ENCODE measurements at places on chromosomes 3 and 15.

GRCh38 chr3:141412087-141412935 lies 44.0 kb downstream of the ZBTB38 start:
- peak; percentile 71 for DNase-seq

DNA sequence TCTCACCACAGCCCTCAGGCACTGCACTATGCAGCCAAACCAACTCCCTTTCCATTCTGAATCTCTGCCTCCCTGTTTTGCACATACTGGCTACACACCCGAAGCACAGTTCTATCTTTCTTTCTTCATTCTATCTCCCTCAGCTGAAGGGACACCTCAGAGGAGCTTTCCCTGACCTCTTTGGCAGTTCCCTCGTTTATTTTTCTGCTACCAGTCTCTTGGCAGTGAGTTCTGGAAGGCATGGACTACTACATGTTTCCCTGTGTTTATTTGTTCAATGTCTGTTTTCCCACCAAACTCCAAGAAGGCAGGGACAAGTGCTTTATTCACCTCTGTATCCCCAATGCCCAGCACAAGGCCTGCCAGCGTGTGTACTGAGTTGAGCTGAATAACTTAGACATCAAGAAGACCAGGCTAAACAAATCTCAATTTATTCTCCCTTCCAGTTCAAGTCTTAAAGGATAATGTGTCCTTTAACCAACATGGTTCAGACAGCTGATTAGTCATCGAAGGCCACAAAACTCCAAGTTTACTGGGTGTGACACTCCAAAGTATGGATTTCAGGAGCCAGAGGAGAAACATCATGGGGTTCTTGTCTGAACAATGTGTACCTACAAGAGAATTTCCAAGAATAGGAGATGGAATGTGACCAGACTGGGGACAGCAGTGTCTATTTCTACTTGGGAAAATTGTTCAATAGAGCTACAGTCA lies 260.1 kb upstream of the CTNNB1 start:
- no peak for DNase-seq

- no peak for DNase-seq
Measured at GRCh38 chr3:109025896-109026295, 72.2 kb upstream of the GUCA1C start.

GRCh38 chr15:38481113-38481512 lies 27.2 kb downstream of the FAM98B start:
- no peak for DNase-seq

DNA sequence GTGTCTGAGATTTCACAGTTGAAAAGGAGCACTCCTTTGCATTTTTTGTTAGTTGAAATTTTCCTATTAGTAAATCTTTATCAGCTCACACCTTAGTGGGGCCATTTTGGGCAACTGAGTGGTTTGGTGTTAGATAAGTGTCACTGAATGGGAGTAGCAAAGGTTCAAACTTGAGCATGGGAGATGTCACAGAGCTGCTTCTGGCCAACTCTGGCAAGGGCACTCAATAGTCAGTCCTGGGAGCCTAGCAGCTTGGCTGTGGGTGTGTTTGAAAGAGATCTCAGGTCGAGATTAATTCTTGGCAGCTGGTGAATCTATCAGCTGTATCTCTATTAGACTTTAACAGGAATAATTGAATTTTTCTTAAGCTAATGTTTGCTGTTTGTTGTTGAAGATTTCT lies 579.3 kb downstream of the EDEM1 start:
- no peak for DNase-seq

DNA sequence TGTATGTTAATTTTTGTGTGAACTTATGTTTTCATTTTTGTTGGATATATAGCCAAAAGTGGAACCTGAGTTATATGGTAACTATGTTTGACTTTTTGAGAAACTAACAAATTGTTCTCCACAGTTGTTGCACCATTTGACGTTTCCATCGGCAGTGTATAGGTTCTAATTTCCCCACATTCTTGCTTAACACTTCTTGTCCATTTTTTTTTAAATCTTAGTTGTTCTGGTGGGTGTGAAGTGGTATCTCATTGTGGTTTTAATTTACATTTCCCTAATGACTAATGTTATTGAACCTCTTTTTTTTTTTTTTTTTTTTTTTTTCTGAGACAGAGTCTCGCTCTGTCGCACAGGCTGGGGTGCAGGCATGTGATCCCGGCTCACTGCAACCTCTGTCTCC lies 8.0 kb downstream of the NISCH start:
- no peak for DNase-seq

- no peak for DNase-seq
Measured at GRCh38 chr3:128438488-128439072, 28.1 kb downstream of the DNAJB8 start.

DNA sequence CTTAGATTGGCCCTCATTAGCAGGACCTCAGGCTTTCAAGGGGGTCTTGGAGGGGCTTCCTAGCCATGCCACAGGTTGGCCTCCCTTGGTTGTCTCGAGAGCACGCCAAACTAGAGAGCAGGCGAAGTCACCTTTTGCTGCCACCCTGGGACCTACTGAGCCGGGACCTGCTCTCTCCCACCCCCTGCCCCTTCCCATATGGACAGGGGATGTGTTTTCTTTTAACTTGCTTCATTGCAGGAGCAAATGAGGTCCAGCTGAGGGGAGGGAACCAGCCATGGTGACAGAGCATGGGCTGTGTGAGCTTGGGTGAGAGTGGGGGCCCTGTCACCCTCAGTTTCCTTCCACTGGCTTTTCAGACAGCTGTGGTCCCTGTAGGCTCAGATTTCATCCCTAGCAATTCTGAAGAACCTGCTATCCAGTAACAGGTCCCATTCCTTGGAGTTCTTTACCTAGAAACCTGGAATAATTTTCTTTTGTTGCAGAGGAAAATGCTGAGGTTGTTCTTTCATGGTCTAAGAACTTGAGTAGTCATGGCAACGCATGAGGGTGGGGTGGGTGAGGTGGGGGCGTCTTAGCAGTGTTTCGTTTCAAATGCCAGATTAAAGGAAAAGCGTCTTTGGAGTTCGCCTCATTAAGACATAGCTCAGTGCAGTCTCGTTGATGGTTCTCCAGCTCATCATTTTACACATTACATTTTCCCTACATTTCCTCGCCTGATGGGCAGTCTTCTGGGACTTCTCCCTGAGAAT lies 20.1 kb upstream of the MAGEF1 start:
- DNase-seq: no peak

GRCh38 chr3:88150371-88150770 lies 612 bp downstream of the C3orf38 start:
- peak; percentile 52 for DNase-seq

DNA sequence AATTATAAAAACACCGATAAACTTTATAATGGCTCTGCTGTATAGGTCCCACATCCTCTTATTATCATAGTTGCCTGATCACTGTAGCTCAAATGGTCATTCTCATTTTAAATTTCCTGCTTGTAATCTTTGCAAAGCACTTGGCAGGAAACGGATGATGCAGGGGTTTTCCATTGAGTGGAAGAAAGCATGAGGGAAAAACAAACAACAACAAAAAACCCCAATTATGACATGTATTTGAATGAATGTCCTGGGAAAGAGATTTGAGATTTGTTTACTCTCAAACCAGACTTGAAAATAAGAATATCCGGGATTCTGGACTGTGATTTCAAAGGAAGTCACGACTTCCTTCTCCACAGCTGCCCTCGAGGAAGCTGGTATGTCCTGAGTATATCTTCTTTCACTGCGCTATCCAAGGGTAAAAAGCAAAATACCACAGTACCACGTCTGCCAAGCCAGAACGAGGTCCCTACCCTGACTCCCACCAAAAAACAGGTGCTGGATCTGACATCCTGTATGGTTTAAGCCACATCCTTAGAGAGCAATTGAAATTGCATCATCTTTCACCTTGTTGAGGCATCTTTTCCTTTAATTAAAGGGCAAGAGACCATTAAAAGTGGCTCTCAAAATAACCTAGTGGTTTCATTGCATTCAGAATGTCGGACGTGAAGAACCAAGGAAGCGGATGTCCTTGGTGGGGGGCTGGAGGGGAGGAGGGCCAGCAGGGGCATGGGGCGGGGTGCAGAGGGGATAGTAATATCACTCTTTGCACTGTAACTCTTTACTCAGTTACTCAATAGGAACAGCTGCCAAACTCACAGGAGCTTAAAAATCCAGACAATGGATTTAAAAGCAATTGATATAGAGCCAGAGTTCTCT lies 13.5 kb upstream of the TIPIN start:
- peak; percentile 64 for DNase-seq

GRCh38 chr3:140399871-140400270 lies 278.0 kb upstream of the TRIM42 start:
- DNase-seq: no peak

- no peak for DNase-seq
Measured at GRCh38 chr15:75760704-75761435, 48.2 kb upstream of the CSPG4 start.

DNA sequence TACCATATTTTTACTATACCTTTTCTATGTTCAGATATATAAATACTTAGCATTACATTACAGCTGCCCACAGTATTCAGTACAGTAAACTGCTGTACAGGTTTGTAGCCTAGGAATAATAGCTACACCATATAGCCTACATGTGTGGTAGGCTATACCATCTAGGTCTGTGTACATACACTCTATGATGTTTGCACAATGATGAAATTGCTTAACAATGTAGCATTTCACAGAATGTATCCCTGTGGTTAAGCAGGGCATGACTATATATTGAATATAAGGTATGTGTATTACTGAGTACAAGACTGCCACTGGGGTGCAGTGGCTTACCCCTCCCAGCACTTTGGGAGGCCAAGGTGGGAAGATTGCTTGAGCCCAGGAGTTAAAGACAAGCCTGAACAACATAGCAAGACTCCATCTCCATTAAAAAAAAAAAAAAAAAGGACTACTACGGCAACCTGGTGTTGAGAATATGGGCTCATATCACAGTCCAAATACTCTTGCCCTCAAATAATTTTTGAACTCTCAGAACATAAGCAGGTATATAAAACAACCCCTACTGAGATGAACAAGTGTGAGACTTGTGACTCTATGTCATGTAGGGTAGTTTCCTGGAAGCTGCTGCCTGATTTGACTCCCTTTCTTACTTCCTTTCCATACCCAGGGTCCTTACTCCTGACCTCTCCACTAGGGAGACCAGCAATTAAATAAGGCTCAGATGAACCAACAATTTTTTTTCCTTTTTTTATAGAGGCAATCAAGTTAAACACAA lies 4.8 kb downstream of the PPP1R14D start:
- DNase-seq: no peak

- no peak for DNase-seq
Measured at GRCh38 chr15:50857763-50858162, 50.7 kb upstream of the AP4E1 start.

- DNase-seq: no peak
Measured at GRCh38 chr3:147410116-147410525, 956 bp downstream of the ZIC1 start.

DNA sequence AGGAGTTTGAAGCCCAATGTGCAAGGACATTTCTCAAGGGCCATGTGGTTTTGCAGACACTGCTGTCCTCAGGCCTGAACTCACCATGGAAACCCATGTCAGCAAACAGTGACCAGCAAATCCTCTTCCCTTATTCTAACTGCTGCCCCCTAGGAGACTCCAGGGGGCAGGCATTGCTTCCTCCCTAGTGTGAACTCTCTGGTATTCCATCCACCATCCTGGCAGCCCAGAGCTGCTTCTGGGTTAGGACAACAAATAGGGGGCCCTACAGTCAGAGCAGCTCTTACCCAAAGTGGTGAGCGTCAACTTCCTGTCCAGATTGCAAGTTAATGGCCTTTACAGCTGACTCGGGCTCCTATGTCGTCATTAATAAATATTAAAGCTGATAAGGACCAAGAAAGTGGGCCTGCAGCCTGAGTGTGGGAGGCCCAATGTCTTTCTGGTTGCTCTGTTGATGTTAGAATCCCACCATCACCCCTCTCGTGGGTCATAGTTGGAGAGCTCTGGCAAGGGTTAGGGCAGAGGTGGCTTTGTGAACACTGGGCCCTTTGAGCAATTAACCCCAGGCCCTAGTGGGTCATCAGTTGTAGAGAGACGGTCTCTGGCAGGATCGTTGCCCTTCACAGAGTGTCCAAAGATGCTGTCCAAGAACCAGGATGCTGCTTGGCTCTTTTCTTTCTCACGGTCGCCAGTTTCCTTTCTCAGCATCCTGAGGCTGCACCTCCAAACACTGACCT lies 41.5 kb downstream of the TGM4 start:
- DNase-seq: no peak

DNA sequence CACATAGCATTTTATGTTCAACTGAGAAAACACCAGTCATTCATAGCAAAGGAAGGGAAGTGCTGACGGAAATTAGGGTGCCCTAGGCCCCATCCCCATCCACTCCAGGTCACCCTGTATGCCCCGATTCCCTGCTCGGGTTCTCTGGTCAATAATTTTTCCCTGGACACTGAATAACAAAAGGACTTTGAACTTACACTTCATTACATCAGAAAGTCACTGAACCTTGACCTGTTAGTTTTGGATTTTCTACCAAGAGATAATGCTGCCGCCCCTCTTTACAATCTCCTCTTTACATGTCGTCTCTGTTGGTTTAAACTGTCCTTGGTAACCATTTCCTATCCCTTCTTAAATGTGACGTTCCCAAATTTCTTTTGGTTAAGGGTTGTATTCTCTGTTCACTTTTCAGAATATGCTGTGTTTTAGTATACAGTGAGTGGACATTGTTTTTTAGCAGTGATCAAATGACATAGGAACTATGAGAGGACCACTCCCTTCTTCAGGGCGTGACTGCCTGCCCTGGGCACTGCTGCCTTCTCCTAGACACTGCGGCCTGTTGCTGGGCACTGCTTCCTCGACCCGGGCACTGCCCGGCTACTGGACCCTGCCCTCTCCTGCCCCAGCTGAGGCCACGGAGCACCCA lies 13.6 kb upstream of the AHSG start:
- no peak for DNase-seq

DNA sequence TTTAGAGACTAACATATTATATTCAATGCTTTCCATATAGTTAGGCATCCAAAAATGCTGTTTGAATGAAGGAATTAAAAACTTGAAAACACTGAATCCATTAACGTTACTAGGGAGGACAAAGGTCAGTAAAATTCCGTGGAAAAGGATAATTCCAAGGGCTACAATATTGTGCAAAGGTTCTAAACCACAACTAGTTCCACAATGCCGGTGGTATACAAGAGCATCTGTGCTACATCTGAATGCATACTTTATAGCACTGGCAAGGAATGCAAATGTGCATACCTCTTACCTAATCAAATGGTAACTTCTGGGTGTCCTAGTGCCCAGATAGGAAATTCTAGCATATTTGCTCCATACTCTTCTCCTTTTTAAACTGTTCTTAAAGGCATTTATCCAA lies 2.2 kb downstream of the ICE2 start:
- DNase-seq: no peak
